ENCODE measurements at places on chromosomes 11 and 22.

DNA sequence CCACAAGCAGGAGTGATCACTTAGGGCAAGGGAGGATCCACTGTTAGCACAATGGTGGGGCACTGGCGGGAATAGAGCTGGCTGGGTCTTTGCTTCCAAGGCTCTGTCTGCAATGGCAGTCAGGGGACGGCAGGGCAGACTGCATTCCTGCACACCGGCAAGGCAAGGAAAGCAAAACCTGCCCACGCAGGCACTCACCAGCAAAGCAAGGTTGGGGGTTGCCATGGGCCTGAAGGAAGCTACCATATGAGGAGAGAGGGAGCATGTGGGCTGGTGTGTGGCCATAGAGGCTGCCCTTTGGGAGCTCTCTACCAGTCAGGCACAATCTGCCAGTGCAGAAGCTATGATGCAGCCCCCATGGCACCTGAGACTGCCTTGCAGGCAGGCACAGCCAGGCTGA, 33.2 kb downstream of the OR8B12 start:
- no peak for DNase-seq

GRCh38 chr22:50670914-50671538, 1.6 kb upstream of the SHANK3 start:
- no peak for DNase-seq

DNA sequence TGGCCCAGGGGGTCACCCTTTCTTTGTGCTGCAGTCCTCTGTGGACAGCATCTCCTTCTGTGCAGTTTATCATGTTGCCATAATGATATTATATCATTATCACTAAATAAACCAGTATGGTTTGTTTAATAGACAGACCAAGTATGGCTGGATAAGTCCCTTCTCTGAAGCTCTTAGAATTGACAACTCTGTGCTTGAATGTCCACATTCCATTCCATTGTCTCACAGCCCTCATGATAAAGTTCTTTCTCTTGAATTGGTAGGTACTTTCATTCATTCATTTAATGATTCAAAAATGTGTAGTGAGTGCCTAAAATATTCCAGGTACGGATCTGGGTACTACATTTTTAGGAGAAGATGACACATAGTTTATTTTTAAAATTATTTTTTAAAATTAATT, 7.8 kb downstream of the RPS6KA4 start:
- DNase-seq: no peak

- DNase-seq: no peak
Observed at GRCh38 chr11:91795139-91795887, 429.3 kb upstream of the FAT3 start.

- DNase-seq: no peak
Observed at GRCh38 chr11:68118706-68119448, 2.3 kb downstream of the CHKA start.

All from thoracic aorta (tissue), 2 donors.